ENCODE measurements at places on chromosomes 11 and 22.
A peak's percentile ranks its signal among the peaks of the same experiment; 100 is the strongest.

DNA sequence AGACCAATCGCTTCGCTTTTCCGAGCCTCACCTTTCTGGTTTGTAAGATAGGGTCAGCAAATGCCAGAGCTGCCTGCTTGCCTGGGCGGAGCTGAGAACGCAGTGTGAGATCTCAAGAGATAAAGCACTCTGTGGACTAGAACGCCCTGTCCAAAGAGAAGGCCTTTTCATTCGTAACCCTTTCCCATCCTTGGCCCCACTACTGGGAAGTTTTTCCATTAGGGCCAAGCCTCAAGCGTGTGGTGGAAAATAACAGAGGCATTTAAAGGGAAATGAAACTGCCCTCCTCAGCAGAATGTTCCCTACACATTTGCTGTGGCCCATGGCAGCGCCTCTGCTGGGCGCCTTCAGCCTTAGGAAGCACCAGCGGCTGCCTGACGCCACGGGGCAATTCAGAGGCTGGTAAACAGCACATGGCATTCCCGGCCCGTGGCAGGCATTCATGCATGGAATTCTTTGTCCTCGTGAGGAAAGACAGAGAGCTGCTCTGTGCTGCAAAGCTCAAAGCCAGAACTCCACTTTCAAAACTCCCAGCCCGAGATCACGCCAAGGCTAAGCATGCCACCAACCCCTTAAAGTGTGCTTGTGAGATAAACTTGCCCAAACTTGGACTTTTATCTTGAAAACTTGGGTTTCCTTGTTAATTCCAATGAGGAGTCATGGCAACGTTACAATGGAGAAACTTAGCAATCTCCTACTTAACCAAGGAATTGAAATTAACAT is 38.1 kb downstream of the AHNAK start:
- no peak for DNase-seq

- no peak for DNase-seq
These were observed 17.3 kb upstream of the NEU3 start for GRCh38 chr11:74971424-74971823.

- DNase-seq, result no peak
These were observed 47.3 kb downstream of the TENM4 start for GRCh38 chr11:79393362-79394043.

DNA sequence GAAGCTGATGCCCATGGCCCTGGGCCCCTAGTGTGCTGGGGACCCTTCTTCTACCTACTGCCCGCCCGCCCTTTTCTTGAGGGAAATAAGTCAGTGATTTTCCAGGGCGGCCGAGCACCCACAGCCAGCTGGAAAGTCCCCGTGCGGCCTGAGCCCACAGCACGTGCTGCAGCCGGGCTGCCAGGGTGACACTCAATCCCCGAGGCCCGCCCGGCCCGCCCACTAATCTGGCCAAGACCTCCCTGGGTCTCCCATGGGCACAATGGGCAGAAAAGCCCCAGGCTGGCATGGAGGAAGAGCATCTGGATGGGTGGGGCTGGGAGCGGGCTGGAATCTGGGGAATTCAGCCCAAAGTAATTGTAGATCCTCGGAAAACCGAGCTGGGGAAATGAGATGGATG is 24.8 kb downstream of the WNT7B start:
- no peak for DNase-seq

- DNase-seq, result no peak
These were observed 7.8 kb upstream of the BCL9L start for GRCh38 chr11:118933486-118933885.

DNA sequence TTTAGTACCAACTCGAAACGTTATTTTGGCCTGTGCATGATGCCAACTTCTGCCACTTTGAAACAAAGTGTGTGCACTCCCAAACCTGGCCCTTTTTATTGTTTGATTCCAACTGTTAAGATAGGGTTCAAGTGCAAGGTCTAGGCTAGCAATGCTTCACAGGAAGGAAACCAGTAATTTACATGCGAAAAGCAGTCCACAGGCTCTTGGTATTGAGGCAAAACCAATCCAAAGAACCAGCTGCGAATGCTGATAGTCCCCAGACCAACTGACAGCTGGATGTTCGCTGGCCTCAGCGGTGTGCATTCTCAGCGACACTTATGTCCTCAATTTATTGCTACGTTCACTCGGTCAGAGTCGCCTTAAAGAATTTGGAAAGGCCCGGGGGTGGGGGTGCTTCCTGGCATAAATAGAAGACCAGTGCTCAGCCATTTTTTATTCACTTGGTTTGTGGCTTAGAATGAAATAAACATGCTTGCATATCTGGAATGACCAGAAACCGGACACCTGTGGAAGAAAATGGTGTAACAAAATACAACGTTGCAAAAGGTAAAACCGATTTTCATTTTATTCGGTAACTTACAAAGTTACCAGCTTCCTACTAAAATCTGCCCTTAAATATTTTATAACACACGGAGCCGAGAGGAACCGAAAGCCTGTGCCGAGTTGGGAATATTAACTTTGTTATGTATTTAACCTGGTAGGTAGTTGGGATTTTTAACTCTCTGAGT is 1.6 kb downstream of the CPT1A start:
- DNase-seq, result no peak

DNA sequence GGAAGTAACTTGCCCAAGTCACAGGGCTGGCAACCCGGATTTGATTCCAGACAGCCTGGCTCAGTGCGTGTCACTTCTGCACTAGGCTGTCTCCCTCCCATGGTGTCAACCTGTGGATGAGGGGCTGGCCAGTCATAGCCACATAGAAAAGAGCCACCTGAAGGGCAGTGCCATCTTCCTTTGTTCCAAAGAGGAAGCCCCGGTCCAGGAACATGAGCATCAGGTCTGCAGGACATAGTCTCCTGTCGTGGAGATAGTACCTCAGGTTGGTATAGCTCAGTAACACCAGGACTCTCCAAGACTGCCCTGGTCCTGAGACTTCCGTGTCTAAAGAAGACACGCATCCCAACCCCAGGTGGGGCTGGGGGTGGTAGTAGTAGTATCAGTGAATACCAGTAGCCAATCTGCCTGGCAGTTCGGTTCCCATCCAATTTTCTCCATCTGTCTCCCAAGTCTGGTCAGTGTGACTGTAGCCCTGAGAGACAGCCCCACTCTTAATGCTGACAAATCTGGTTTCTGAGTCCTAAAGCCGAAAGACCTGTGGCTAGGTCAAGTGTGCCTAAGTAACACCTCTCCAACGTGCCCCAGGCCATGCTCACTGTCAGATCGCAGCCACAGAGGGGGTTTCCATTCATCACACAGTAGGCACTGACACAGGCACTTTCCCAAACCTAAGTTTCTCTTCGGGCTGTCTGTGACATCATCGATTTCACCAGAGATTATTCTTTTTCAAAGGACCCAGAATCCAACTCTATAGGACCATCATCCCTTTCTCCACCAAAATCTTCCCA is 33.1 kb downstream of the C11orf58 start:
- DNase-seq, result no peak

DNA sequence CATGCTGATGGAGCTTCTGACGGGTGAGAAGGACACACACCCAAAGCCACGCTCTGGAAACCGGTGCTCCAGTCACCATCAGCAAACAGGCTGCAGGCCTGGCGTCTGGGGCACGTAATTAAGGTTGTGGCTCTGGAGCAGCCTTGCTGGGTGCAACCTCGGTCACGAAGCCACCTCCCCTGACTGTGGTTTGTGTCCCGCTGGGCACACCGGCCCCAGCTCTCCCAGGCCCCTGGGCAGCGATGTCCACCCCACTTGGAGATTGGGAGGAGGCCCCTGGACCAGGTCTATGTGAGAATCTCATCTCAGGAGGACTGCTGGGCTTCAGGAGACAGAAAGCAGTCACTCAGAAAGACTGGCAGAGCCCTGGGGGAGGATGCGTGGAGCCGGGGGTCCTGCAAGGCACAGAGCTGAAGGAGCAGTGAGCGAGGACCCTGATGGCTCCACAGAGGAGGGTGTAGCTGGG is 631.6 kb downstream of the BRD1 start:
- DNase-seq, result no peak

DNA sequence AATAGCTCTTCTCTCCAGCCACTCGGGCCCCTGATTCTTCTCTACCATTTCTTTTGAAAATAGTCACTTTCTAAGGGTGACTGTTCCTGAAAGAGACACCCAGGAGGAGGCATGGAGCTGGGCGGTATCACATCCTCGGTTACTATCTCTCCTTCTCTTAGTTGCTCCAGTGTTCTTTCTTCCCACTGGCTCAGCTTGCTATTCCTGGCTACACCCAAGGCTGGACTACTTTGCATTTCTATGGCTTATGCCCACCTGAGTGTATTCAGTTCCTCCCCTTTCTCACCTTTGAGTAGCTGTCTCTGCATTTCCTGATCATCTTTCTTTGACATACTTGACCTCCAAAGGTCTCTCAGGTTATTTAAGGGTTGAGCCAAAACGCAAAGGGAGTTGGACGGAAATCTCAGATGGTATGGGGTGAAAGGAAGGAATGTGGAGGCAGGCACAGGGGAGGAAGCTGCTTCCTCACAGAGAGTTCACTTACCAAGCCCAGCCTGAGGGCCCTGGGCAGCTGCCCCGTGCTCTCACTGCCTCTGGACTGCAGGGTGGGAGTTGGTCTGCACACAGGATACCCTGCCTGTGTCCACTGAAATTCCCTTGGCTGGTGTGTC is 155.7 kb downstream of the SNX19 start:
- no peak for DNase-seq

- DNase-seq, result no peak
These were observed 148.0 kb upstream of the B3GAT1 start for GRCh38 chr11:134560066-134560465.

GRCh38 chr11:102610200-102610599 is 14.9 kb downstream of the MMP20 start:
- no peak for DNase-seq

DNA sequence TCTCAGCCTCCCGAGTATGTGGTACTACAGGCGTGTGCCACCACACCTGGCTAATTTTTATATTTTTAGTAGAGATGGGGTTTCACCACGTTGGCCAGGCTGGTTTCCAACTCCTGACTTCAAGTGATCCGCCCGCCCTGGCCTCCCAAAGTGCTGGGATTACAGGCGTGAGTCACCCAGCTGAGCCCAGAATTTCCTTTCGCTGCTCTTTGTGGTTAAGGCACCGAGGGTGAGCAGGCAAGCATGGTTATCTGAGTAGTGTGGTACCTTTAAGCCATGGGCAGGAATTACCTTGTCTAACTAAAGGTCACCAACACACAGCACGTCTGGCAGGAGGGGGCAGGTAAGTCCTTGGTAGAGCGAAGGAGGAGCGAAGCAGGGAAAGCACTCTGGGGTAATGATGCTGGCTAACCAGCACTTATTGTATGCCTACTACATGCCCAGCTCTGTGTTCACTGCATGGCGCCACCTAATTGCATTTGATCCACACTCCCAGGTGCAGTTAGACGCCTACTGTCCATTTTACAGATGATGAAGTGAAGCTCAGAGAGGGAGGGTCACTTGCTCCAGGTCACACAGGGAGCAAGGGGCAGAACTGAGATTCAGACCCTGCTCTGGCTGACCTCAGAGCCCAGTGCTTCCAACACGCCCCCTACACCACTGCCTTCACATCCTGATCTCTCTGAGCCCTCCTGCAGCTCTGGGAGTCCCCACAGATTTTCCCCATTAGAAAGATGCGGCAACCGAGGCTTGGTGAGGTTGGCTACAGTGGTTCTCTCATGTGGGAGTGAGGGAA is 45.7 kb downstream of the TRIOBP start:
- no peak for DNase-seq

- peak; percentile 61 for DNase-seq
These were observed 1.5 kb downstream of the CHEK1 start for GRCh38 chr11:125626288-125626950.

DNA sequence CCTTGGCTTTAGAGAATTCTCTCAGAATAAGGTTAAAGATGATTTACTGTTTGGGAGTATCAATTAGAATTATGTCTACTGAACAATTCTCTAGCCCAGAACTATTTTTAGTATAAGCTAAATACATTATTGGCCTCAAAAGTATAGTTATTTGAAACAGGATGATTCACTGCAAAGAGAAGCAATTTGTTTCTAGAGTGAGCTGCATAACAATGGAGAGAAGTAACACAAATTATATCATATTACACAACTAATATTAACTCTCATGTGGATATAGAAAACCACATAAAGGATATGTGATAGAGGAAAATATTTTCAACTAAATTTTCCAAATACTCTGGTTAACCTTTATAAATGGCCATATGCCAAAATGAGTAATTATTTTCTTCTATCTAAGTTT is 24.9 kb downstream of the PGM2L1 start:
- no peak for DNase-seq

DNA sequence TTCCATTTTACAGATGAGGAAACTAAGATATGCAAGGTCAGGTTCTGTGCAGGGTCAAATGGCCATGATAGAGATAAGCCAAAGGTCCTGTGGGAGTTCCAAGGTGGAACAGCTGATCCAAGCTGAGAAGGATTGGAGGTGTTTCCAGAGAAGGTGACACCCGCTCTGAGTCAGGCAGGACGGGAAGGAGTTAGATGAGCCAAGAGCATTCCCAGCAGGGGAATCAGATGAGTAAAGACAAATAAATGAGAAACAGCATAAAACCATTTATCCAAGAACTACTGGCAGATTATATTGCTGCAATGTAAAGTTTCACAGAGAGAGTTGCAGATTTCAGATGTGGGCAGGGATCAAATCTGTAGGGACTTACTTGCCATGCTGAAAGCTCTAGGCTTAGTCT is 18.9 kb upstream of the HEPHL1 start:
- no peak for DNase-seq

DNA sequence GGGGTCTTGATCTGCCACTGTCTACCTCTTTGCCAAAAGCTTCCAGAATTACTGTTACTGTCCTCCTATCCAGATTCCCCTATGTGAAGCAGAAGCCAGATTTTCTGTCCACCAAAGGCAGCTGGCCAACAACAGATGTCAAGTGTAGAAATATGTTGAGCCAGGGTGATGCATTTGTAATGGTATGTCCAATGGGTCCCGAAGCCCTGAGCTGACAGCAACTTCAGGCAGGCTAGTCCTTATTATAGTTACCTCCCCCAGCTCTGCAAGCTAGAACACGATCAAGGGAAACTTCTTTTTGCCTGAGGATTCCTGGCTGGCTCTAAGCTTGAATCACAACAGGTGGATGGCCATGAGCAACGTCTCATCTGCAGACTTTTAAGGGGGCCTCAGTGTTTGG is 10.2 kb downstream of the PAMR1 start:
- DNase-seq, result no peak

GRCh38 chr11:118318124-118318523 is 13.6 kb downstream of the CD3E start:
- no peak for DNase-seq

- no peak for DNase-seq
These were observed 58.0 kb downstream of the MCM5 start for GRCh38 chr22:35457729-35458546.
